ENCODE measurements at places on chromosomes 13 and 19.

DNA sequence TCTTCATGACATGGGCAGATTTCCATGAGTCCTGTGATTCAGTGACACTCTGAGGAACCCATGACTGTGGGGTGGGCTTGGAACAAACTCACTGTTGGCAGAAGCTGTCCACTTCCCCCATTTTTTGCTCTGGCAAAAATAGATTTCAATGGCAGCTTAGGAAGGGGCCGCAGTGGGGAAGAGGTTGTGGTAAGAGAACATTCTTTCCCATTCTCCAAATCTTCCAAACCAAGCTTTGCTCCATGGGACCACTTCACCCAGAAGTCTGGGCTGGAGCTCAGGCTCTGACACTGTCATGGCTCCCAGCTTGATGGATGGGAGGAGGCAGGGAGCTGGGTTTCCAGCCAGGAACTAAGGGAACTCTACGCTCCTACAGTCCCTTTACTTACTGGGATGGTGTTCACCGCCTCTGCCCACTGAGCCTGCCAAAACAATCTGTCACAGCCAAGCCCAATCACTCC lies 24.9 kb upstream of the MEDAG start:
- no peak for DNase-seq

DNA sequence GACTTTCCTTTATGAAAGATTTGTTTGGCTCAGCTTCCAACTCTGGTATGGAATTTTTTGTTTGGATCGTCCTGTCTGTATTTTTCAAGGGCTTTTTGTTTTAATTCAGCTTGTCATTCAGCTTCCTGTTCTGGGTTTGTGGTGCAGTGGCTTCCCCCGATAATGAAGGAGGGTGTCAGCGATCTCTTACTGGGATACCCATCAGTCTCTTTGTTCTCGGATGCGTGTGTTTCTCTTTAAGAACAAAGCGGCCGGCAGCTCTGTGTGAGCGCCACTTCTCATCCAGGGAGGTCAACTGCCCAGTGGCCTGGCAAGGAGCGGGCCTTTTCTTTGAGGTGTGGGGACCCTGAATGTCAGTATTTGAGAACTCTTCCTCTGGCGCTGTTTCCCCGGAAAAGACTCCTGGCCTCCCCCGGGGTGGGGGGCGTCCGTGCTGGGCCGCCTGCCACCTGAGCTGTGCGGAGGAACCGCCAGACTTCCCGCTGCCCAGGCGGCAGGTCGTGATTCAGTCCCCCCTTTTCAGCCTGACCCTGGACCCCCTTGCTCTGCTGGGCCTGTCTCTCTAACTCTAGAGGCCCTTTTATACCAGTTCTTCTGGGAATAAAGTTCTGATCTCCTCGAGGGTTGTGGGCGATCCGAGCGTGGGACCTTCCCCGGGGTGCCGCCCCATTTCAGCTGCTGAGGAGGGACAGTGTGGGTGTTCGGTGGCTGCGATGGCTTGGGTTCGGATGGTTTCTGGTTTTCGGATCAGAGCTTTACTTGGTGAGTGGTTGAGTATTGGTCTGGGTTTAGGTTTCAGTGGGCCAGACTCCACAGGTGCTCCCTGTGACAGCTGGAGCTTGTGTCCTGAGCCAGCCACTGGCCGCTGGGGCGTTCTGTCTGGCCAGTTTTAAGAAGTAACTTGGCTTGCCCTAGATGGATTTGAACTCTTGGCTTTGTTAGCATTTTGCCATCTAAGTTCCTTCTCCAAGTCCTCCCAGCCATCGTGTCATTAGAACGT lies 3.4 kb downstream of the SF3A2 start:
- no peak for DNase-seq

DNA sequence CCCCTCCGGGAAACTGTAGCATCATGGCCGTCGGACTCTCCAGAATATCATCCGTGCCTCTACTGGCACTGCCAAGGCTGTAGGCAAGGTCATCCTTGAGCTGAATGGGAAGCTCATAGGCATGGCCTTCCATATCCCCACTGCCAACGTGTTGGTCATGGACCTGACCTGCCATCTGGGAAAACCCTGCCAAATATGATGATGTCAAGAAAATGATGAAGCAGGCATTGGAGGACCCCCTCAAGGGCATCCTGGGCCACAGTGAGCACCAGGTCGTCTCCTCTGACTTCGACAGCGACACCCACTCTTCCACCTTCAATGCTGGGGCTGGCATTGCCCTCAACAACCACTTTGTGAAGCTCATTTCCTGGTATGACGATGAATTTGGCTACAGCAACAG lies 41.9 kb upstream of the CALM3 start:
- no peak for DNase-seq

DNA sequence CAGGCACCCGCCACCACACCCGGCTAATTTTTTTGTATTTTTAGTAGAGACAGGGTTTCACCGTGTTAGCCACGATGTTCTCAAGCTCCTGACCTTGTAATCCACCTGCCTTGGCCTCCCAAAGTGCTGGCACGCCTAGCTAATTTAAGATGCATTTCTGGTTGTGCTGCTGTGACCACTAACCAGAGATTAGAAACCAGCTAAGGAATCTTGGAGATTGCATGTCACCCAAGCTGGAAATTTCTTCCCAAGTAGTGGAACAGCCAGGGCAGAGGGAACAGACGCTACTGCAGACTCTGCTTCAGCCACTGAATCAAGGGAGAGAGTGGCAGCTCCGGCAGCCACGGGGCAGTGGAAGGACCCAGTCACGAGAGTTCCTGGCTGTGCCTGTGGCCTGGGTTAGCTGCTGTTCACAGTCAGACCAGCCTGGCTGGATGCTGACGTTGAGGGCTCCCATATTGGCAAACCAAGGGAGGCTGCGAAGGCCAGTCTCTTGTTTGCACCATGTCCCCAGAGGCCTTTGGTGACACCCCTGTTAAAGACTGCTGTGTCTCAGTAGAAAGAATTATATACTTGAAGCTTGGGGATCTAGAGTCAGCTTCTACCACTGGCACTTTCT lies 7.9 kb downstream of the TPM4 start:
- DNase-seq: no peak

DNA sequence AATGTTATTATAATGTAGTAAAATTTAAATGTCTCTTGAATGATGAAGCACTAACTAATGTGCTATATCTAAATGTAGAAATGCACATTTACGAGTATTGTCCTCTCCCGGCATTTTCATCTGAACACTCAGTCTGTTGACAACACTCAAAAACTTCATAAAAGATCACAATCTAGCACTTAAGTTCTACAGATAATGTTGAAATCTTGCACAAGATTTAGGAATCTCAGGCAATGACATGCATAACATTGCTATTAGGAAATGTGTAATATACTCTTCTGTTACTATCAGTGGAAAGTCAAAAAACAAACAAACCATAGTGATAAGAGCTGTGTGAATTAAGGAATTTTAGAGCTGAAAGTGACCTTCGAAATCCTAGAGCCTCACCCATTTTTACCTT lies 37.5 kb upstream of the XPO4 start:
- DNase-seq: no peak

DNA sequence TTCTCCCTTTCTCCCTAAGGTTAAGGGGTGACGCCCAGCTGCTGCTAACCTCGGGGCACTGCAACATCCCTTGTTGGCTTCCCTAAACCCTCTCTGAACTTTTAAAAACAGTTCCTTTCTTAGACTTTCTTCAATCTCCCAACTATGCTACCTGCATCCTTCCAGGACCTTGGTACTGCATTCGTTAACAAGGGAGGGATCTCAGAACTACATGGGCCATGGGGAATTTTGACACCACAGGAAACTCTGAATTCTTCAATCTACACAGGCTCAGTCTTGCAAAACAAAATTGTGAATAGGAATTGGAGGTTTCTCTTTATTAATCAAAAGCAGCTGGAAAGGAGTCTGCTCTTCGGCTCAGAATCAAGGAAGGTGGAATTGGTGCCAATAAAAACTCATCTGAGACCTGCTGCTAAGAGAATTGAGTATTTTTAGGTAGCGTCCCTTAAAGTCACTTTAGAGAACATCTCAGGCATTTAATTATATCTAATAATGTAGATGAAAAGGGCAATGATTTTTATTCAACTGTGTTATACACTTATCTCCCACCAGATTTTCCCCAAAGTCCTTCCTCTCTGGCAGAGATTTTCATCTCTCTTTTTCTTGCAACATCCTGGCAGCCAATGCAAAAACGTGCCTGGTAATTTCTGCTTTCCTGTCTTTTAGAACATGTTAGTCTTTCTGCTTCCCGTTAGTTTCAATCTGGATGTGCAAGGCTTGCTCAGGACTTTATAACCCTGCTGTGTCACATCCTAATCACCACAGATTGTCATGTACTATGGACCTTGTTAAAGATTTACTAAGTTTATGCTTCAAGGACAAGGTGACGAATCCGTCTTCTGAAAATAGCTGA lies 69.1 kb upstream of the SLC15A1 start:
- no peak for DNase-seq

- DNase-seq: no peak
Measured at GRCh38 chr19:41774515-41774980, 19.2 kb downstream of the CEACAM6 start.

DNA sequence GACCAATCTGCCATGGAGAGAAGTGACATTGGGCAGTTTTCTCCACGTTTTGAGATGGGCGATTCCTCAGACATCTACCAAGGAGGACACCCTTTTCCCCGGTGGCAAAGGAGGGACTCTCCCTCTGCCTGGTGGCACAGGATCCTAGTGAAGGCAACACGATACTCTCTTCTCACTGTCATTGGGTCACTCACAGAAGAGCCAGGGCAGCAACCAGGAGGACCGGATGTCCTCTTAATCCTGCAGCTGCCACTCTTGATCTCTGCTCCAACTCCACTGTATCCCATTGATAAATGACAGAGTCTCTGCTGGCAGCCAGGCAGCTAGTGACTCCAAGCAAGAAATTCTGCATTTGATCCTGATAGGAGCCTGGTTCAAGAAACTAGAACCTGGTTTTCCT lies 42.2 kb downstream of the COL4A2 start:
- no peak for DNase-seq

GRCh38 chr19:46381756-46382345 lies 31.5 kb downstream of the CCDC8 start:
- no peak for DNase-seq

- no peak for DNase-seq
Measured at GRCh38 chr19:53883231-53883661, 1.2 kb downstream of the PRKCG start.

- DNase-seq: no peak
Measured at GRCh38 chr13:84405286-84405685, 523.0 kb upstream of the SLITRK1 start.

DNA sequence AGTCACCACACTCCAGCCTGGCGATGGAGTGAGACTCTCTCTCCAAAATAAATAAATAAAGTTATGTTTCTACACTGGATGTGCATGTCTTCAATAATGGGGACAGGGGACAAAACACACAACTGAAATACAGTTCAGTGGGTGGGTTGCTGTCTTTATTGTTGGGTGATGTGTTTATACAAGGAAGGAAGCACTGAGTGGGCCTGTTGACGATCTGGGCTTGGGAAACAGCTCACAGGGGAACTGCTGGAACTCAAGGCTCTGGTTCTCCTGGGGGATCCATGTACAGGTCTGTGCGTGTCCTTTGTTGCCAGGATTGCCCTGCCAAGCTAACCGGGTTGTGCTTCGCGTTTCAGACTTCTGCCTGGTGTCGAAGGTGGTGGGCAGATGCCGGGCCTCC lies 18.9 kb downstream of the SPINT2 start:
- DNase-seq: no peak

DNA sequence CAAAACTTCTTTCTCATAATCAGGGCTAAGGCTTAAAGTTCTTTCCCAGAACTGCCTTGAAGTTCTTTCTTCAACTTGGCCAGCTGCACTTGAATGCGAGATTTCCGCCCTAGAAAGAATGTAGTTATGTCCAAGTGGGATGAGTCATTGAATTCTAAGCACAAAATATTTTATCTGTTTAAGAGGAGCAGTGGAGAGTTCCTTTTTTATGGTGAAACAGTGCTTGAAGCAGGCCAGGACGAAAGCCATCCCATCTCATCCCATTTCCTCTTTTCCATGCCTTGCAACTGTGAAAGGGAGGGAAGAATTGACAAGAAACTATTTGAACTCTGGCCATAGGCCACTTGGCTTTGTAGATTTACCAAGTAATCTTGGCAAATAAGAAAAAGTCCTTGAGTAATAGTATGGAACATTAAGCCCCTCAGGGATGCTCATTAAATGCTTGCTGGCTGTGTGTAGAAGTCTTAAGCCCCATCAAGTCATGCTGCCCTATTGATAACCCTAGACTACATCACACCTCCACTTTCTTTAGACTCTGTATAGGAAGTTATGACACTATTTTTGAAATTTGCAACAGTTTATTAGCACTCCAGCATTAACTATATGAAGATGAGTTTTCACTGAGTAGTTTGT lies 174.5 kb downstream of the KCTD12 start:
- no peak for DNase-seq

All from stimulated activated CD8-positive, alpha-beta memory T cell treated with anti-CD3 and anti-CD28 coated beads, Interleukin-4, amount 100 ng/mL, for 4 hours (primary cell).